WERI-Rb-1 (cell line): ENCODE measurements at places on chromosomes 7 and 10.
A peak's percentile ranks its signal among the peaks of the same experiment; 100 is the strongest.

GRCh38 chr10:50416181-50416824, 165.0 kb upstream of the ASAH2 start:
- no peak for DNase-seq

DNA sequence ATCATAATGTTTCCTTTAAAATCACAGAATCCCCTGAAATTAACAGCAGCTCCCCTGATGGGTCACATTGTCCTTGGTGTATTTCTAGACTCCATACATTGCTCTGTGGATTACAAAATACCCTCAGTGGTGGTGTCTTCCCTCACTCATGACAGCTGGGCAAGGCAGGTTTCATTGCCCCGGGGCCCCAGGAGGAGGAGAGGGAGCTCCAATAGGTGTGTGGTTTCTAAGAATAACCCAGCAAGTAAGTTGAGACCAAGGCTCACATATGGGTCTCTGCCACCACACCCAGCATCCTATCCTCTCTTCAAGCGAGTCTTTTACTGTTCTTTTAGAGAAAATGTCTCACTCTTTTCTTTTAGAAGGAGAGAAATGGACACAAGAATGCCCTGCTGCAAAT, 63.6 kb downstream of the PKD1L1 start:
- no peak for DNase-seq

GRCh38 chr7:129225931-129226572, 1.2 kb downstream of the AHCYL2 start:
- no peak for DNase-seq

DNA sequence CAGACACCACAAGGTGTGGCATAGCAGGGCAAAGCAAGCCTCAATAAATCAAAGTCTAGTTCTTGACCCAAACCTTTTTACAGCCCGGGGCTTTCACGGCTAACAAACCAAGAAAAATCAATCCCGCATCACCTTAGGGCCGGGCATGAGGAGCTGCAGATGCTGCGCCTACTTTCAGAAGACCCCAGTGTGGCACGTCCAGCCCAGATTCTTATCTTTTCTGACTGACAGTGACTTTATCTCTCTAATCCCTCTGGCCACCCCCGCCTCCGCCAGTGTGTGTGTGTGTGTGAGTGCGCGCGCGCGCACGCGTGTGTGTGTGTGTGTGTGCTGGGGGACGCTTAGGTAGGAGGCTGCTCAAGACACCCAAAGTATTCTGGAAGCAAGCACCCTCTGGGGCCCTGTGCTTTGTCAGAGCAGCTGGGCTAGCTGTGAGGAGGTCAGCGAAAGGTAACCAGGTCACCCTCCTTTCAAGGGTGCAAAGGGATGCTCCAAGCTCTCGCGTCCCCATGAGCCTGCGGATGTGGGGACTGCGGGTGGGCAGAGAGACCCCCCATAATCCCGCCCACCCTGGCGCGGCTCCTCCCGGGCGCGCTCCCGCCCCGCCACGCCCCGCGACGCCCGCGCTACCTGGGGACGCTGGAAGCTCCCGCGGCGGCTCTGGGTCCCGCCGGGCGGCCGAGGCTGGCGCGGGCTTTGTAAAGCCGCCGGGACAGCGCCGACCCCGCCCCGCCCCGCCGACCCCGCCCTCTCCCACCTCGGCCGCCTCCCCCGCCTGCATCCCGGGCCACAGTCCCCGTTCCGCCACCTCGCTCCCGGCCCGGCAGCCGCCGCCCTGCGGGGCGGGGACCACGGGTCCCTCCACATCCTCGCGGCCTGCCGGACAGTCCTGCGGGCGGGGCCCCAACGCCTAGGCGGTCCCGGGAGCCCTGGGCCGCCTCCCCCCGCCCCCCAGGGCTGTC, 57.1 kb upstream of the RHOBTB1 start:
- peak; percentile 89 for DNase-seq

DNA sequence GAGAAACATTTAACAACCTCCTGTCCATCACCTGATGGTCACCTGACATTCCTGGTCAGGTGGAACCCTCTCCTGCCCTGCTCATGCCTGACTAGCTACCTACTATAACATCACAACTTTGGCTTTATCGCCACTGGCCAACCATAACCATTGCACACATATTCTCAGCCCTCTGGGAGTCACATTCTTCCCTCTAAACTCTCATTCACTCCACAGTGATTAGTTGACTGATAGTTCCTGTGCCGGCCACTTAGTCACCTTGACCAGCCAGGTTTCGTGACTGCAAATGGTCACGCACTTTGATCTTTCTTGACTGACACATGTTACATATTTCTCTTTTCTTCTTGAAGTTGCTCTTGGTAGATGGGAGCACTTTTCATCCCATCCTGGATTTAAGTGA, 50.1 kb downstream of the GNAI1 start:
- DNase-seq: no peak

- DNase-seq: no peak
Observed at GRCh38 chr7:99001482-99002147, 123.3 kb downstream of the TRRAP start.

DNA sequence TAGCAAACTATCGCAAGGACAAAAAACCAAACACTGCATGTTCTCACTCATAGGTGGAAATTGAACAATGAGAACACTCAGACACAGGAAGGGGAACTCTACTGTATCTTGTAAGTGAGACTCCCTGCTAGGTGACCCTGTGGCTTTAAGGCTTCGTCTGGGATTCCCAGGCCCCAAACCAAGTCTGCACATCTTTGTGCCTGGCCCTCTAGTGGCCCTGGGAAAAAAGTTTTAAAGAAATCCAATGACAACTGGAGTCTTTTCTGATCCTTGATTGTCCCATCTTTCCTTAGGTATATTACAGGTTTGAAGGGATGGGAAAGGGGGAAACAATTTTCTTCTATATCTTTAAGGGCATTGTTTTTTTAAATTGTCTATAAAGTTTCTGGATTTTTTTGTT, 10.6 kb upstream of the LIPM start:
- peak; percentile 42 for DNase-seq

GRCh38 chr10:110695539-110695886, 51.4 kb downstream of the RBM20 start:
- no peak for DNase-seq

DNA sequence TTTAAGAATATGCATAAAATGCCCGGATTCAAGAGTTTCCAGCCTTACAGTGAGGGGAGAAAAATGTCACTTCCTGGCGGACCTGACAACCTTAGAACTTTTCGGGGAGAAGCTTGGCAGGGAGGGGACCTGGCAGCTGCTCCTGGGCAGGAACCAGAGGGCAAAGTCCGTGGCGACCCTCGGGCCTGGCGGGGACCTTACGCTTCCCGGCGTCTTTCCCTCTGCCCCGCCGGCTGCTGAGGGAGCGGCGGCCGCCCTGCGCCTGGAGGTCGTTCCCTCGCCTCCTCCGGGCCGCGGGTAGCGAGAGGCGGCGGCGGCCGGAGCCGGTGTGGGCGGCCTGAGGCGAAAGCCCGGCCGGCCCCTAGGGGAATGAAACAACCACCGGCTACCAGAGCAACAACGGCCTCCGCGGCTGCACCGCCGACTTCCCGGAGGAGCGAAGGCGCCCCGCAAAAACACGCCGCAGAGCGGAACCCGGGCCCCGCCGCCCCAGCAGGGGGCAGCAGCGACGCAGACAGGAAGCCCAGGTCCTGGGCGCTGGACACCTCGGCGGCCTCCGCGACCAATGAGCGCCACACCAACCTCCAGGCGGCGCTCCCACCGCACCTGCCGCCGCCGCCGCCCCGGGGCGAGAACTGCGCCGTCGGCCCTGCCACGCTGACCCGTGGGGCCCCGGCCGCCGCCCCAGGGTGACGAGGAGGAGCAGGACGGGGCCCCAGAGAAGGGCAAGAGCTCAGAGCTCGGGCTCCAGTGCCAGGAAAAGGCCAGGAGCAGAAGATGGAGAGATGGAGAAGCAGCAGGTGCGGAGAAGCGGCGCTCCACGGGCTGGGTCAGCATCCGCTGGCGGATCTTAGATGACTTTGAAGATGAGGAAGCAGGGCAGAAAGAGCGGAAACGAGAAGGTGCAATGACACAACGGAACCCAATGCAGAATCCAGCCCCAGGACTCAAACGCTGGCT, 10.5 kb upstream of the ACSM6 start:
- peak; percentile 93 for DNase-seq

DNA sequence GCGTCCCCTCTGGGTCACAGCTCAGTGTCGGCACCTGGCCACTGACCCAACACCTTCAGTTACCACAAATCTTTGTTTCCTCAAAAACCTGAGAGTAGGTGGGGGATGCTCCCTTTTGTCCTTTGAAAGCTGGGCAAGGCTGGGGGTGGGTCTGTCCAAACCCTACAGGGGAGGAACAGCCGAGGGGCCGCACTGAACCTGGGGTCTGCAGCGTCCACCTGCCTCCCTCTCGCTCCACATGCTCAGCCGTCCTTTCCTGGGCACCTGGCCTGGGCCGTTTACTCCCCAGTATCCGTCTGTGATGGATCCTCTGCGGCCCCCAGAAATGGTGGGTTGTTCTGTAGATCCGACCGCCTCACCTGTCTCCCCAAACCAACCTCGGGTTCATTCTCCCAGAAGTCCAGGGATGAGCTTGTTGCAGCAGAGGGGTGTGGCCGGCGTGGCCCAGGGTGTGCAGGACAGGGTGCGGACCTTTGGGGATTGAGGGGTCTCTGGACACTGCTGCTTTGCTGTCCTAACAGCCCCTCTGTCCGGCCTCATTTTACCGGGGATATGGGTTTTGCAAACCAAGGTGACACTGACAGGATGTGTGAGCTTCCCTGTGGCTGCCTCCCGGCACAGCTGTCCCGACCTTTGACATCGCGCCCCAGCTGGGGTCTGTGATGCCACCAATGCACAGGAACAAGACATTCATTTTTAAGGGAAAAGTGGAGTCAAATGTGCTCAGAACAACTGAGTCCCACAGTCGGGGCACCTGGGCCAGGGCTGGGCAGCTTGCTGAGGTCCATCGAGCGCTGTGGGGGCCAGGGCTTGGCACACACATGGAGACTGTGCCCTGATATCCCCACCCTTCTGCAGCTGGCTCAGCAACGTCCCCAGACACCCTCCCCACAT, 115.9 kb downstream of the VIPR2 start:
- DNase-seq: no peak

DNA sequence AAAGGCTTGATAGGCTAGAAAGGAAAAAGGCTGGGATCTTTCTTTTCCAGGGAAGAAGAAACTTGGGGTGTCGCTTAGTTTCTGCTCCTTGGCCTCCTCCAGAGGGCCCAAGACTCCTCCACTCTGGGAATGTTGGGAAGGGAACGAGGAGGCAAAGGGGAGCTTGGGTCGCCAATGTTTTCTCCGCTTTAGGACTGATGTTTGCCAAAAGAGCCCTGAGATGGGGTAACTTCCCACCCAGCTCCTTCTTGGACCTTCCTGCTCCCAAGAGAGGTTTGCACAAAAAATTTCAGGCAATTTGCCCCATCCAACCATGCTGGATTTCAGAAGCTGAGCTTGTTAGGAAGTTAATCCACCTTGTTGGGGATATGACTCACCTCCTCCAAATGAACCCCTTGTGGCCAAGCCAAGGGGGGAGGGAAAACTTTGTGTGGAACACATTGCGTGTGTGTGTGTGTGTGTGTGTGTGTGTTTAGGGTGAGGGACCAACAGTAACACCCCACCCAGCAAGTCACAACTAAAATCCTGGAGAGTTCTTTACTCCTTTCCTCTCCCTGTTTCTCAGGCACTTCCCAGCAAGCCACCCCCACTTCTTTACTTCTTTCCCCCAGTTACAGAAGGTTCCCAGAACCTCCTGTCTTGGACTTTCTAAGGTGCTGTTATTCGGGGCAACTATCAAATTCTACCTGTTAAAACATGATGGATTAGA, 8.7 kb upstream of the HOXA2 start:
- DNase-seq: no peak

DNA sequence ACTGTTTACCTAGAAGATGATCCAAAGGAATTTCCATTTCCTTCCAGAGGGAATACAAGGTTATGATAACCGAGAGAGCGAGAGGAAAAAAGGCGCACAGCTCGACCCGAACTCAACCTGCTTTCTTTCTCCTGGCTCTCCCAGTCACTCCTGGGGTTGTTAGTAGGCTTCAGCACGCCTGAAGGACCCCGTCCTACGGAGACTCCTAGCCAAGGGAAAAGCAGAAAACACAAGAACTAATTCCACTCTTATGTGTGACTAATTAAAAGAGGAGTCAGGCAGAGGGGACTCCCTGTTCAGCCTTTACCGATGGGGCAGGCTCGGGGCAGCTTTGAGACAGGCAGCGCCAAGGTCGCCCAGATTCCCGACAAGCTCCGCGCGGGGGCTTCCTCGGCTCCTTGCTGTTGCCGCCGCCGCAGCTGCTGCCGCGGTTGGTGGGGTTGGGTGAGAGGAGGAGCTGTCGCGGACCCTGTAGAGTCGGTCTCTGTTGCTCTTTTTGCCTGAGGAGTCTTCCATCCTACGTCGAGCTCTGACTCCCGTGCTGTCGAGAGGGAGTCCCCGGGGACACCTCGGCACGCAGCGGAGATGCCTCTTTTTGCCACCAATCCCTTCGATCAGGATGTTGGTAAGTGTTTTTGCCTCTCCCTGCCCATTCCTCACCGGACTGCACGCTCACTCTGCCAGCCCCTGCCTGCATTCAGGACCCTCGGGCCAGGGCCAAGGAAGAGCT, at the start of gene STAM:
Gene STAM (plus strand): TSS at position 397 of the 730 bp plus-strand sequence. CDS start 189 bp downstream, at position 586.
- DNase-seq: peak; percentile 84

GRCh38 chr7:131057015-131057793, 270.5 kb upstream of the MKLN1 start:
- no peak for DNase-seq

GRCh38 chr7:27842094-27842692, 102.2 kb downstream of the TAX1BP1 start:
- peak; percentile 55 for DNase-seq

DNA sequence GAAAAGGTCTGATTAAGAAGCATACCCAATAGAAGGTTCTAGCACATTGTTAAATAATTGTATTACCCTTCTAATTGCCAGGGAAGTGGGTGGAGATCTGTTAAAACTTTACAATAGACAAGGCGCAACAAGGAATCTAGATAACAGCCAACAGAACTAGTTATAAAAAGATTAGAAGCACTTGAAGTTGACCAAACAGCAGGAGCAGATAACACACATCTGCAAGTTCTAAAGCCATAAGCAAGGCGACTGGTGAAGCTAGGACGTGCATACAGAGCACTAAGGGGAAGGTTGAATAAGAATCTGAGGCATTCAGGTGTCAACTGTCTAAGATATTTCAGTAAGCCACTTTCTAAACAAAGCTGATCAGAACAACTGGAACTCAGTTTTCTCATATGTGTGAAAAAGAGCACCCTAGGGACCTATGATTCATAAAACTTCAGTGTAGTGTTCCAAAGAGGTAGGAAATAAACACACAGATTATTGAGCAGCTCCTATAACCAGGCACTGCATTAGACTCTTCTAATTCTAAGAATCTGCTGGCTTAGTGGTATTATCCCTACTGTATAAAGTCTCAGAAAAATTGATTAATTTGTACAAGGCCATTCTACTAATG, 111.2 kb downstream of the SAMD9 start:
- DNase-seq: no peak
